NCI-H146 (cell line): ENCODE measurements at places on chromosomes 3 and 15.

- DNase-seq: no peak
Observed at GRCh38 chr15:35546511-35547381, 781 bp upstream of the DPH6 start.

DNA sequence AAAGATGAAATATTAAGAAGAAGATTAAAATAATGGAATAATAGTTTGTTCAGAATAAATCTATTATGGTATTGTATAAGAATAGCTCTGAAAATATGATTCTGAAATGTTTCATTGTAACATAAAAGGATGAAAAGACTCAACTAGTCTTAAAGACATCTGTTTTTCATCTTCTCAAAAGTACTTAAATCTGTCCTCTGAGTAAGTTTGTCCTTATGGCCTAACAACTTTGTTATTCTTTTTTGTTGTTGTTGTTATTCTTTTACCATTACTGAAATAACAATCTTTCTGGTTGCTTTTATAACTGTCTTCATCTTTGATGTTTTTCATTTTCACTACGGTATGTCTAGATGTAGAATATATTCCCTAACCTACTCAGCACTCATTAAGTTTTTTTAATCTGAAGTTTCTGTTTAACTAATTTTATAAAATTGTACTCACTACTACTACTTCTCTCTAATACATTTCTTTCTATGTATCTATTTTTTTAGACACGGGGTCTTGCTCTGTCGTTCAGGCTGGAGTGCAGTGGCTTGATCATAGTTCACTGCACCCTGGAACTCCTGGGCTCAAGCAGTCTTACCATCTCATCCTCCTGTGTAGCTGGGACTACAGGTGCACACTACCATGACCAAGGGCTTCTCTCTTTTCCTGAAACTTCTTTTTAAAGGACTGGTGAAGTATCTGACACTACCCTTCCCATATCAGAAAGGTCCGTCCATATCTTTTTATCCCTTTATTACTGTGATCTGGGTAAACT is 240.7 kb downstream of the PCCB start:
- no peak for DNase-seq

GRCh38 chr3:124582196-124582595 is 148.1 kb upstream of the UMPS start:
- no peak for DNase-seq

DNA sequence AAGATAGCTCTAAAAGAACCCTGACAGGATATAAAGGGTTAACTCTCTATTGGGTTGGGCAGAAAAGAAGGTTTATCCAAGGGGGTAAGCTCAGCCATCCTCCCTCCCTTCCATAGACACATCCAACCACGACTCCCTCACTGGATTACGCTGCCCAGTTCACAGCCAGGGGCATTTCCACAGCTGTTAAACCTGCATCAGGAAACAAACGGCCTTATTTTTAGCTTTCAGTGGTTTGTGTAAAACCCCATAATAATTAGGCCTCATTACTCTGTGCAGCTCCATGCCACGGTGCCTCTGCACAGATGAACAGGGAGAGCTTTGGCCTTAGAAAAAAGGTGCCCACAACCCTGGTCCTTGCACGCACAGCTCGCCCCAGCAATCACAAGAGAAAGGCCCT is 110.6 kb downstream of the GABRB3 start:
- DNase-seq: no peak

DNA sequence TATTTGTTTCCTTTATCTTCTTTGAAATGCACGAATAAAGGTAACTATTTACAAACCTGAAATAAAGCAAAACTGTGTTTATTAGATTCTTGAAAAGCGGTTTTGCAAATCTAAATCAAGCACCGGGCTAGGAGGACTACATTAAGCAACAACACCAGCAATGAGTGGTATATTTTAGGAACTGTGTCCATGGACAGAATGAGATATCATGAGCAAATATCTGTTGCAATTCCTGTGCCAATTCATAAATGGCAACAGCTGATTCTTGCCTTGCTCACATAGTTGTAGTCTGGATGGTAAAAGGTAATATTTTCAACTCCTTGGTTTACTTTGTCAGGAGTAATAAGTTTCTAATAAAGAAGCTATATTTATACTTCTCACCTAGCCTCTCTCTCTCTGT is 403.3 kb downstream of the LPP start:
- no peak for DNase-seq

DNA sequence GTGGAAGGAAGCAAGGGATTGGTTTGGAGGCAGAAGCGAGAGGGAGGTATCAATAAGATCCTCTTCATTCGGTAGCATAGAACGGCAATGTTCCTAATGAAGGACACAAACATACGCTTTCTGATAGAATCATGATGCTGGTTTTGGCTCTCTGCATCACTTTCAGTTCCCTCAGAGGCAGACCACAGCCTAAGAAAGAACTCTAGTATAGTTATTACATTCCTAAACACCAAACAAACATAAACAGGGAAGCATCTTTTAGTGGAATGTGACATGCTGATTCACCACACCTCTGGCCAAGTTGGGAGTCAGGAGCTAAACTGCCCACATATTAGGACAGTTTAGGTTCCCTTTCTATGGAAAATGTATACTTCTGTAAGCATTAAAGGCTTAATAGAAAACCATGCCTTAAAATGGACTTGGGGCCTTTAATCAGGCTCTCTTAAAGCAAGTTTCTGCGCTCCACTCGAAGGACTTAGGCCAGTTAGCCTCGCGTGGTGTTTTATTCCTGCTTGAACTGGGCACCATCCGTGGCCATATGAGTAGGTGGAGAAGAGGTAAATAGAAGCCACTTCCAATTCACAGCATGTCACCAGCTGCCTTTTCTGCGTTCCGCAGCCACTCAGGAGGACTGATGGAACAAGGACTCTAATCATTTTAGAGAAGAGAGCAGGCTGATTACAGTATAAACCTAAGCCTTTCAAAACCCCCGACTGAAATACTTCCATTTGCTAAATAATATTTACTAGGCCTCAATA is 53.7 kb downstream of the CD47 start:
- DNase-seq: no peak
